ENCODE measurements at places on chromosomes 4 and X. TPM values are rescaled to one million over a fixed set of nuclear protein-coding genes. Genes with fewer than 3 reads are reported as not detected.

The TMEM154 gene
- 0.94 TPM for polyA plus RNA-seq

DNA sequence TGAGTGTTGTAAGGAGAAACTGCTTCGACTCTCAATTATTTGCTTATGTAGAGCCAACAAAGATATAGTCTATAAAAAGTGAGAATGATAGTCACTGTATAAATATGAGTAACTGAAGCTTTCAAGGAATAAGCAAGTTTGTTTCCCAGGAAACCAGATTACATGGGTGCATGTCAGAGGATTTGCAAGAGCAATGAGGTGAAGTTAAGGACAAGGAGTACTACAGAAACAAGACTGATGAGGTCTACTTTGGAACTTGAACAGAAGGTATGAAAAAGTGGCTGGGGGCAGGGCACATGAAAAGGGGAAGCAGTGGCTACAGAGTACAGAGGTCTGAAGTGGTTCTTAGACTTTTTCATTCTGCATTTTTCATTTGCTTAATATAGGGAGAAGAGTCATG, 321.0 kb upstream of the CXXC4 start:
- DNase-seq, result no peak

DNA sequence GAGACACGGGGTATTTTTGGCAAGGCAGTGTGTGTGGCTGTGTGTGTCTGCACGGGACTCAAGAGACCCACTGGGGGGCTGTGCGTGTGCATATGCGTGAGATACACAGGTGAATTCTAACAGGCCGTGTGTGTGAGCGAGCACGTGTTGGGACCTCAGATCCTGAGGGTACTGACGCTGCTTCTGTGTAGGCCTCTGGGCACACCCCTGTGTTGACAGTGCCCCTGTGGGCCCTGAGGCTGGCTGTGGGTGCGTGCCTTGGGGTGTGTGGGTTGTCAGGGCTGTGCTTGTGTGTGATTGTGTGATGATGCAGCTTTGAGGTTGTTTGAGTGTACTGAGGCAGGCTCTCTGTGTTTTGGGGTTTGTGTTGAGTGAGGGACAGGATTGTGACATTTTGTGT, 13.9 kb downstream of the FOXP3 start:
- no peak for DNase-seq

The KIF4A gene
- 9.9 TPM for polyA plus RNA-seq

DNA sequence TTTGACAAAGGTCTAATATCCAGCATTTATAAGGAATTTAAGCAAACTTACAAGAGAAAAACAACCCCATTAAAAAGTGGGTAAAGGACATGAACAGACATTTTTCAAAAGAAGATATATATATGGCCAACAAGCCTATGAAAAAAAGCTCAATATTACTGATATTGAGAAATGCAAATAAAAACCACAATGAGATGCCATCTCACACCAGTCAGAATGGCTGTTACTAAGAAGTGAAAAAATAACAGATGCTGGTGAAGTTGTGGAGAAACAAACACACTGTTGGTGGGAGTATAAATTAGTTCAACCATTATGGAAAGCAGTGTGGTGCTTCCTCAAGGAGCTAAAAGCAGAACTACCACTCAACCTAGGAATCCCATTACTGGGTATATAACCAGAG, 91.6 kb upstream of the EFHC2 start:
- no peak for DNase-seq

GRCh38 chr4:57410331-57411052, 300.3 kb upstream of the IGFBP7 start:
- peak; percentile 59 for DNase-seq
